ENCODE measurements at places on chromosomes 2 and 18.
A peak's percentile ranks its signal among the peaks of the same experiment; 100 is the strongest.

- DNase-seq = no peak
These were observed 42.7 kb upstream of the TGFA start for GRCh38 chr2:70596293-70596692.

GRCh38 chr2:191516260-191516659 is 161.7 kb upstream of the NABP1 start:
- DNase-seq = no peak

GRCh38 chr2:70549962-70550361 is 3.7 kb downstream of the TGFA start:
- DNase-seq = no peak

- DNase-seq = no peak
These were observed 27.7 kb downstream of the LBH start for GRCh38 chr2:30259071-30259470.

- DNase-seq = no peak
These were observed 46.9 kb downstream of the CABYR start for GRCh38 chr18:24185805-24186204.

DNA sequence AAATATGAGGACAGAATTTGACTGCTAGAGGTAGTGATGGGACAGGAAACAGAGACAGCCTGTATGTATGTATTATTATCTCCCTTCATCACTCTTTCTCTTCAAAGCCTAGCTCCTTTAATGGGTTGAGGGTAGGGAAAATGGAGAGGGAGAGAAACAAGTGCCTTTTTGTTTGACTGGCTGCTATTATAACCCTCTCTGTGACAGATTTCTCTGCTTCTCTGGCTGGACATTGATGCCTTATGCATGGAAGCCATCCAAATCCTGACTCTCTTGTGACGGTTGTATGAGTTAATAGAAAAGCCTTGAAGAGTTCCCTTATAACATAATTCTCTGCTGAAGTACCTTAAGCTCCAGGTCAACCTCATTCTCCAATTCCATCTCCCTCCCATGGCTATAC is 118.5 kb upstream of the COL5A2 start:
- DNase-seq = no peak

GRCh38 chr2:112183327-112184025 is 45.3 kb downstream of the FBLN7 start:
- DNase-seq = no peak

DNA sequence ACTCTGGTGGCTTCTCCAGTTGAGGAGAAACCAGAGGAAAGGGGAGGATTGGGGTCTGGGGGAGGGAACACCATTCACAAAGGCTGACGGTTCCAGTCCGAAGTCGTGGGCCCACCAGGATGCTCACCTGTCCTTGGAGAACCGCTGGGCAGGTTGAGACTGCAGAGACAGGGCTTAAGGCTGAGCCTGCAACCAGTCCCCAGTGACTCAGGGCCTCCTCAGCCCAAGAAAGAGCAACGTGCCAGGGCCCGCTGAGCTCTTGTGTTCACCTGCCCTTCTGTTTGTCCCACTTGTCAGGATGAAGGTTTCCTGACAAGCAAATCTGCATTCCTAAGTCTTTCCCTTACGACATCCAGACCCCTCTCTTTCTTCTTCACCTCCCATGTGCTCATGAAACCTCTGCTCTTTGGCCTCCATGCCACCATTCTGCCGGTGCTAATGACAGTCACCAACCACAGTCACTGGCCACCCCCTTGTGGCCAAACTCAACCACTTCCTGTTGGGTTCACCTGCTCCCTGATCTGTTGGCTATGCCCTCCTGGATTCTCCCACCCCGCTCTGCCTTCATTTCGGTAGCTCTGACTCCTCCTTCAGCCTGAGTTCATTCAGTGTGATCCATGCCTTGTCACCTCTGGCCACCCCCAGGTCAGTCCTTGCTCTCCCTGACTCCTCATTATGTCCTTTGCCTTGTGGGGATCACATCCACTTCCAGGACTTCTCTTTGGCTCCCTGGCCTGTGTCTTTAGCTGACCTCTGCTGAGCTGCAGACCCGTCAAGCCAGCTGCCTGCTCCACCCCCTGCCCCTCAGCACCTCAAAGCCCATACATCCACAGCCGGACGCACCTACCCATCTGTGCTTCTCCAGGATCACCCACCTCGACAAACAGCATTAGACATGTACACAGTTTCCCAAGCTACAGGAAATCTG is 17.6 kb downstream of the EMX1 start:
- no peak for DNase-seq

DNA sequence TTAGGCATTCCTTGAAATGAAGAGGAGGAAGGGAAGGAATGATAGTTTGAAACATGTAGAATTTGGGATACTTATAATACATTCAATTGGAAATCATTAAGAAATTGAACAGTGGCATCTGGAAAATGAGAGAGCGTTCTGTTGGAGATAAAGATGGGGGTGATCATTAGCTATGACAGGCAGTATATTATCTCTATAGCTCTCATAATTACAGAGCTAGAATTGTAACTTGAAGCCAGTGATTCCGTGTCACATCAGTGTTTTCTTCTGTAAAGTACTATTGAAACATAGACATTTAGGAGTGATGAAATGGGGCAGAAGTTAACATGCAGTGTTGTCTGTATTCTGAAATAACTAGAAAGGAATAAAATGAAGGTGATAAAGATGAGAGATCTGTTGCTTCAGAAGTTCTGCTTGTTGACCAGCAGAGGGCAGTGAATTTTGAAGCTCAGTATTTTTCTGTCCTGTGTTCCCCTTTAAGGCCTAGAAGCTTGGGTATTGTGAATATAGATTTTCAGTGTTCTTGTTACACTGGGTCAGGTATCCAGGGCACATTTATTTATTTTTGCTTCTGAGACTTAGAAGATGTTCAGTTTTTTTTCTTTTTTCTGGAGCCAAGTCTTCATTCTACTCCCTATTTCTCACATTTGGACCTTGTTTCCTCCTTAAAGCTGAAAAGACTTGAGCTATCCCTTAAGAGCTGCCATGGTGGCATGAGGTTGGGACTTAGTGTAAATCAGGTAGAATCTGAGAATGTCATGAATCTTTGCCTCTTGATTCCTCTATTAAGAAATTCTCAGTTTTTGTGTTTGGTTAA is 157.4 kb downstream of the TAF4B start:
- peak; percentile 32 for DNase-seq

DNA sequence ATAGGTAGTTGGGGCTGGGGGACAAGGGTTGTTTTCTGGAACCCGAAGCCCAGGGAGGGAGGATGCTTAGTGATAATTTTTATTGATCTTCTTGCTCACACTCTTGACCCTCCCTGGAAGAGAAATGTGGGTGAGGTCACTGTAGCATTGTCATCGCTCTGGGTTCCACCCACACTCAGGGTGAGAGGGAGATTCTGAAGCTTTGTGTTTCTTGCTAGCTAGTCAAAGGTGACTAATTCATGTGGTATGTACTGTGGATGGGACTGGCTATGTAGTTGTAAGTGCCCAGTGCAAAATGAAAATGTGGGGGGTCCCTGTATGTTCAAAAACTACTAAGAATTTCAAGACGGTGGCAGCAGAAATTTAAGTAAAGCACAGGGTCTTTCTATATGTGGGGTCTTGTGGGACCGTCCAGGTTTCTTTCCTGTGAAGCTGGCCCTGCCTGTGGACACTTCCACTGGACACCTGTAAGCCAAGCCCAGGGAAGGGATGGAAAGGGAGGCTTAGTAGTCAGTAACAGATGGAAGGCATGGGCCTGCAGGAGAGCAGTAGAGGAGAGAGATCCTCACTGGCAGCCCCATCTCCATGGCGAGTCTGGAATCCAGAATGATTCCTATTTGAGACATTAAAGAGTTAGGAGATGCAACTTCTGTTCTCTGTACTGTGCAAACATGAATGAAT is 35.0 kb downstream of the TSN start:
- no peak for DNase-seq

- no peak for DNase-seq
These were observed 45.0 kb upstream of the CYTIP start for GRCh38 chr2:157488877-157489276.

- no peak for DNase-seq
These were observed 3.7 kb upstream of the PCBP1 start for GRCh38 chr2:70083344-70084156.

DNA sequence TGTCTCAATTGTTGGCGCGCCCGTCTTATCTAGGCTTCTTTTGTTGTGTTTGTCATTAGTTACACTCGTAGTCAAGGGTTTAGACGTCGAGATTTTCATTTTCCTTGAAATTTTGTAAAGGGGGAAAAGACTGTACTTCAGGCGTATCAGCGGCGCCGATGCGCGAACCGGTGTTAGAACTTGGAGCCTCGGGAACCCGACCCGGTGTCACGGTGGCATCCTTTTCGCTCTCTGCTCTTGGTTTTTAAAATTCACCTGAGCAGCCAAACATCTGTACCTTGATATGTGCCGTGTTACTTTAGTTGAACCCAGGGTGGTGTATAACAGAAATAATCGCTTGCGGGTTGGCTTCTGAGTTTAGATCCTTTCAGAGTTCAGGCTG is 643 bp downstream of the RMC1 start:
- DNase-seq = no peak
